ENCODE measurements at places on chromosomes 1 and 21.

DNA sequence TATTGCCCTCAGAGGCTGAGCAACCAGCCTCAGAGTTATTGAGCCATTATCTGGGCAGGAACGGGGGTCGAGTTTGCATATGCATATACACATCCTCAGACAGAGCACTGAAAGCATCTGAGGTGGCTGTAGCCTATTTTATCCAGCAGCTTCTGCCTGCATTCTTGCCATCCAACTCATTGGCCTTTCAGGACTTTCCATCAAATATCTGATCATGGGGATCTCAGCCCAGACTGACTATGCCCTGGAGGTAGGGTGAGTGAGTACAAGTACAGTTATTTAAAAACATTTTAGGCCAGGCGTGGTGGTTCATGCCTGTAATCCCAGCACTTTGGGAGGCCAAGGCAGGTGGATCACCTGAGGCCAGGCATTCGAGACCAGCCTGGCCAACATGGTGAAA is 1.8 kb upstream of the MTF1 start:
- DNase-seq, result no peak

DNA sequence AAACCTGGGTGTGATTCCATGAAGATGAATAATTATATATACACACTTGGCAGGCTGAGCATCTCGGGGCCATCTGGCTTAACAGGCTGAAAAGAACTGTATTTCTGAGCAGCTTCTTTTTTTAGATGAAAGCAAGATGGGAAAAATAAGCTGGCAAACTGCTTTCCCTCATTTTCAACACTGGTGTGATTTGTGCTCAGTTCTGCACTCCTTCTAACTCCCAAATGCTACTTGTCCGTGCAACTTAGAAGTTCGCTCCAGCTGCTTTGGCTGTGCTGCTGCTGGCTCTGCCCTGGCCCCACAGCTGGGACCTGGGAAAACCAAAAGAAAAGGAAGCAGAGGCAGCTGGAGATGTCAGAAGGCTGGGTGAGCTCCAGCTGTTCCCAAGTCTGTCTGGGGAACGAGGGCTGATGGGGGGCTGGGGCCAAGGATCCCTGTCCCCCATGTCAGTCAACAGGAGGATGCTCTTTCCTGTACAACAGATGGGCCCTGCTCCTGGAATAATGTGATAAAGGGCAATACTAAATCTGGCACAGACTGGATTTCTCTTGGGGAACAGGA is 44.9 kb downstream of the PAFAH2 start:
- DNase-seq, result no peak

DNA sequence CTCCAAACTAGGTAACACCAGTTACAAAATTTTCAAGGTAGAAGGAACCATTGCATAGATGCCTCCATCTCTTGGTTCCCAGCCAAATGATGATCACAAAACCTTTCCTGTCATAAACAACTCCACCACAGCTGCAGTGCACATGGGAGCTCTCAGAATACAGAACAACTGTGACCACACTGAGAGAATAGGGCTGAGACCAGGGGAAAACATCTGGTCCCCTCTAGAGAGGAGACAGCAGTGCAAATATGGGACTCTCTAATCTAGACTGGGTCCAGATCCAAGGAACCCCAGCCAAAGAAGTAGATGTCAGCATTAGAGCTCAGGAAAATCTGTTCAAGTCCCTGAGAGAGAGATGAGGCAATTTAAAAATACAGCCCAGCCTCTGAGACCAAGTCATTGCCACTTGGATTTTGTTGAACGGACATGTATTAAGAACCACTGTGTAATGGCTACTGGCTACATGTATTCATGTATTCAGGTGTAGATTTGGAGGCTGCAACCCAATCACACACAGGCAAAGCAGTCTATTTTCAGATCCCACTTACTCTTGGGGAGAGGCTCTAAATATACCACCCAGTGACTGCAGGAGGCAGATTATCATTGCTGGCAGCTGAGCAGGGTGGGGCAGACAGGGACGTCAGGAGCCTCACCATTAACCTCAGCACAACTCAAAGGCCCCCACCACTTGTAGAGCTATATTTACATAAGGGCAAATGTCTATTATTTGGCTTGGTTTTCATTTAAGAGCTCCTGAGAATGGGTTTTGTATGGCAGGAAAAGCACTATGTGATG is 7.6 kb upstream of the RXRG start:
- no peak for DNase-seq

DNA sequence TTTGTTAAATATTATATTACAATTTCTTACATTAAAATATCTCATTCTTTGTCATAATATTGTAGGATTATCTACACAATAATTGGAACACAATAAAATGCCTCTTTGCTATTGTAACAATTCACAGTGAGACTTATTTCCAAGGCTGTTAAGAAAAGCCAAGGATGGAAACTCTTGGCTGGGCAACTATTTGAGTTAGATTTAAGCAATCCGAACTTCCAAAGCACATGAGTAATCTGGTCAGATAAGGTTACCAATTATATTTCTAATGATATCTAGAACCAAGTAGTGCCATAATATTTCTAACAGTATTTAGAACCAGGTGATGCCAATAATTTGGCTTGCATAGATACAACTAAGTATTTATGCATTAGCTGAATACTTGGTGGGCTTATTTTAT is 154.7 kb upstream of the KCNK2 start:
- no peak for DNase-seq
